ENCODE measurements at places on chromosomes 1 and 21.
A peak's percentile ranks its signal among the peaks of the same experiment; 100 is the strongest.

DNA sequence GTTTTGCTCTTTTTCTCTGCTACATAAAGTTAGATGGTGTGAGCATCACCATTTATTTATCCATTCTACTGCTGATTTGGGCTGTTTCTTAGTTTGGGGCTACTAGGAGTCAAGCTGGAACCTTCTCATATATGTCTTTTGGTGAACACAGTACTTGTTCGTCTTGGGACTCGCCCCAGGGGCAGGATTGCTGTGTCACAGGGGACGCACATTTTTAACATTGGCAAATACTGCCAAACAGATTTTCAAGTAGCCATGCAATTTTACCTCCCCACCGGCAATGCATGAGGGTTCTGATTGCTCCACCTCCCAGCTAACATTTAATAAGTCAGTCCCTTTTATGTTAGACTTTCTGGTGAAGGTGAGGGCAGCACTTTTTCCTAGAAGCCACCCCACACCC, 7.5 kb upstream of the IFFO2 start:
- DNase-seq, result no peak

DNA sequence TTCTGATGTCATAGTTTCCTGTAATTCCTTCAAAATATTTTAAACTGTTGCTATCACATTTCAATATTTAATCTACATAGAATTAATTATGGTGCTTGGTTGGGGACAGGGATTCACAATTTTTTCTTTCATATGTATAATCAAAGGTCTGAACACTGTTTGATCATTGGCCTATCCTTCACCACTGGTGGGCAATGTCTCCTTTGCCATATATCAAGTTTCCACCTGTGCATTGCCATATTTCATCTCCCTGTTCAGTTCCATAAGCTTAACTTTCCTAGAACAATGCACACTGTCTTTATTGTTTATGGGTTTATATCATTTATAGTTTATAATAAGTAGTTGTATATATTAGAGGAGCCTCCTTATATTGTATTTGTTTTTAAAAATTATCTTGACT, 374.9 kb upstream of the PTBP2 start:
- no peak for DNase-seq

- no peak for DNase-seq
These were observed 2.0 kb downstream of the AGRN start for GRCh38 chr1:1021920-1022259.

DNA sequence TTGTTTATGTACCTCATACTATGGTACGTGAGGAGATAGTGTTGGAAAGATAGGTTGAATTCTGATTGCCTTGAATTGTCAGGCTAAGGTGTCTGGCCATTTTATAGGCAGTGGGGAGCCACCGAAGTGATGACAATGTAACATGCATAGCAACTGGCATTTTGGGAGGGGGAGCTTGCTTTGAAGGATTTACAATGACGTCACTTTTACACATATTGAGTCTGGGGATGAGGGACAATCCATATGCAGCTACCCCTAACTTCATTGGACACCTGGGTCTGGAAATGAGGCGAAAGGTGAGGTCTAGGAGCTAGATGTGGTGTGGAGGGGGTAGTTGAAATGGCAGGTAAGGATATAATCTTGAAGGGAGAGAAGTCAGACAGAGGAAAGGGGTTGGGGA, 7.7 kb upstream of the CACNA1E start:
- DNase-seq, result no peak

DNA sequence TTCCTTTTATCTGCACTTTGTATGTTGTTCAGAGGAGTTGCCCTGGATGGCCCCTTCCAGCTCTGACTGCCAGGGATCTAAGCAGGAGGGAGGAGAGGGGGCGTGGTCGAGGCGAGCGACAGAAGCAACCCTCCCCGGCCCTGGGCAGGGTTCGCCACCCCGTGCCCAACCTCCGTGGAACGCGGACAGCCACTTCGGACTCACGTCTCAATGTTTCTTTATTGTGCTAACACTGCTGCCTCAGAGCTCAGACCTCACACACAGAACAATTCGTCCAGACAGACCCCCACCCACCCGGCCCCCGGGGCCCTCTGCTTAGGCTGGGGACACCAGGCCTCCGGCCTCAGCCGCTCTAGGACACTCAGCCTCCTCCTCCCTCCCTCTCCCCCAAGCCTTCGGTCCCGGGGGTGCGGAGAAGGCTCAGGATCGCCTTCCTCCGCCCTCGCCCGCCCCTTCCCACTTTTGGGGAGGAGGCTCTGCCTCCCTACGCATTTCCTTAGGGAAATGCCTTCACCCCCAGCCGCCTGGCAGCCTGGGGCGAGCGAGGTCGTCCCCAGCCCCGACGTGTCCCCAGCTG, 8.3 kb downstream of the VSIG8 start:
- DNase-seq, result no peak

DNA sequence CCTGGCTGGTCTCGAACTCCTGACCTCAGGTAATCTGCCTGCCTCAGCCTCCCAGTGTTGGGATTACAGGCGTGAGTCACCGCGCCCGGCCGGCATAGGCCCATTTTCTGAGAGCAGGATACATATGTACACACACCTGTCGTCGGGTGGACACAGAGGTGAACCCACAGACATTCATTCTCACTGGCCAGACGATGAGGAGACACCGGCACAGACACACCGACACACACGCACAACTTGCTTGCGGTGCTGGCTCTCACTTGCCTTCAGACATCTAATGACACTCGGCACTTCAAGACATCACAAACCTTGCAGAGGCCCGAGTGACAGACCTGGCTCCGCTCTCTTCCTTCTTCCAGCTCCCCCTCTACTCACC, 579 bp downstream of the PTCH2 start:
- no peak for DNase-seq

DNA sequence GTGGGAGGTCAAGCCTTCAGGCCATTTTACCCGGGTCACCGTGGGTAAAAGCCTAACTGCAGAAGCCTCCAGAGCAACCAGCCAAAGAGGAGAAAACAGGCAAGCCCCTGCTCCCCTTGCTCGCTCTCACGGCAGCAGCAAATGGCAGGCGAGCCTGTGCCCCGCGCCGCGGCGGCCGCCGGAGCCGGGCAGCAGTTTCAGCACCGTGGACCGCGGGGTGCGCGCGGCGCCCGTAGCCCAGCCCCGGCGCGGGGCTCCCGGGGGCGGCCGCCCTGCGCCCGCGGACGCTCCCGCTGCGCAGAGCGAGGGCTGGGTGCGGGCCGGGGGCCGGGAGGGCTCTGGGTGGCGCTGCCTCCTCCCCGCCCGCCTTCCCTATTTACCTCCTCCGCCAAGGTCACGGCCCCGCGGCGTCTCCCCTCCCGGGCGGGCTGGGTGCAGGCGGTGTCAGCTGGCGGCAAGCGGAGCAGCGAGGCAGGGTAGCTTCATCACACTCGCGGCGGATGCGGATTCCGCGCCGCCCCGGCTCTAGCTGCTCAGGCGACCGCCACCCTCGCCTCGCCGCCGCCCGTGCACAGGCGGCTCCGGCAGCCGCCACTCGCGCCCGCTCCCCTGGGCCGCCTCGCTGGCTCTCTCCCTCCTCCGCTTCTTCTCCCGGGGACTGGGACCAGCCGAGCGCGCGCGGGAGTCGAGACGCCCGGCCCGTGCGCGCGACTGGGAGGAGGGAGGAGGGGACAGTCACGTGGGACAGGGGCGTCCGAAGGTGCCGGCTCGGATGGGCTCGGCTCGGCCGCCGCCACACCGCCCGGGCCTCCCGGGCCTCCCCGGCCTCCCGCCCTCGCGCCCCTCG, at the start of gene RGS7:
TSS of gene RGS7 (minus strand) at position 687 of the 847 bp plus-strand sequence.
- peak; percentile 59 for DNase-seq

DNA sequence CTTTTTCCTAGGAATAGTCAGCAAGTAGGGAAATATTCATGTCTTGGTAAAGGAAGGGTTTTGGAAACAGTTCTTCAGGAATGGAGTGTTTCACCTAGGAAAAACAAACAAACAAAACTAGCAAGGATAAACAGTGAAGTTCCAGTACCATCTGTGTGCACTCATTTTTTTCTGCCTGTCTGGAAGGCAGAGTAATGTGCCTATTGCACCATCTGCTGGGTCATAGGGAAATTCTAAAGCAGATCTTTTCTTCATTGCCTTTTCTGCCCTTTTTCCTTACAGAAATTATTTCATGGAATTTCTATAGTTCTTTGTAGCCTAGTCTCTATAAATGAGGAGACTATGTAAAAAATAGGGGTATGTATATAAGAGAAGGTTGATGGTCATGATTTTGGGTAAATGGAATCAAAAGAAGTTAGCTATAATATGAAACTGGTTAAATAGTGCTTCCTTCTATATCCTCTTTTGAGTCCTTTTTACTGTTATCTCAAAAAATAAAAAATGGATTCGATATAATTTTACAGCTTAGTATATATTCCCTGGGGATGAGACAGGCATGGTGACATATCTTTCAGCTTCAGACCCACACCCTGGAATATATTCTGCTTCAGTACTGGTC, 3.4 kb upstream of the HRNR start:
- DNase-seq, result no peak

GRCh38 chr1:95309031-95309471, 75.0 kb downstream of the RWDD3 start:
- DNase-seq, result no peak

GRCh38 chr1:29901624-29902325, 665.5 kb downstream of the PTPRU start:
- peak; percentile 19 for DNase-seq

DNA sequence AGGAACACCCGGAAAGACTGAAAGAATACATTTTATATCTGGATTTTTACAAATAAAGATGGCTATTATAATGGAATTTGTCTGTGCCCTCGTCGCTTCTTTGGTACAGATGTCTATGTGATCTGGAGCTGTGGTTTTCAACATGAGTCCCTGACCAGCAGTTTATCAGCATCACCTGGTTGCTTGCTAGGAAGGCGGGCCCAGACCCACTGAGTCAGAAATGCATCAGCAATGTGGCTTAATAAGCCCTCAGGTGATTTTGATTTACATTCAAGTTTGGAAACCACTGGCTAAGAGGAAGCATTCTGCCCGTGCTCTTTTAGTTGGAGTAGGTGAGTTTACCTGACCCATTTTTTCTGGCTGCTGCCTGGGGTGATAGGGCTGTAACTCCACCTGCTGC, 31.7 kb downstream of the ATP1A1 start:
- DNase-seq, result no peak

- no peak for DNase-seq
These were observed 3.5 kb downstream of the C1orf159 start for GRCh38 chr1:1112237-1112985.

DNA sequence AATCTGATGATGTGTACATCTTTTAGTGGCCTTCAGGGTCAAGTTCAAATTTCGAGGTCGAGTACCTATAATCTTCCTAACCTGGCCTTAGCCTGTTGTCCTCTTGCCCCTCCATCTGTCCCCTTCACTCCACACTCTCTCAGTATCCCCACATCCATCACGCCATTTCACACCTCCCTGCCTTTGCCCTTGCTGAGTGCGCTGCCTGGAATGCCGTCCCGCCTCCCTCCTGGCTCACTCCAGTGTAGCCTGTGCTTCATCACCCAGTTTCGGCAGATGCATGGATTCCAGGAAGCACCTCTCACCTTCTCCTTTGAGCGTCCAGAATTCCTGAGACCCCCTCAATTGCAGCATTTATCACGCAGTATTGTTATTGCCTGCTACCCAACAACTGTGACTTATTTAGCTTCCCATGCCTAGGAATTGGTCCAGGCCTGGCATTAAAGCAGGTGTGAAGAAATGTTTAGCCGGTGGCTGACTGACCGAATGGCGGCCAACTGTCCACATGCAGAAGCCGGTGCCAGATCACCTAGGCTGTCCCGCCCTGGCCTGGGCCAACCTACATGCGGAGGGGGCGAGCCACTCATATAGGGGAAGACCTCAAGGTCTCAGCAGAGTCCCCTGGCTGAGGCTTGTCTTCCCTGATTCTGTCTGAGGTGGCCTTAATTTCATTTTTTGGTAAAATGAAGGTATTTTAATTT, 34.5 kb downstream of the MYOM3 start:
- DNase-seq, result no peak

GRCh38 chr1:53619367-53620060, 119.5 kb downstream of the GLIS1 start:
- DNase-seq, result no peak

GRCh38 chr1:212167098-212167497, 118.1 kb upstream of the PPP2R5A start:
- DNase-seq, result no peak

DNA sequence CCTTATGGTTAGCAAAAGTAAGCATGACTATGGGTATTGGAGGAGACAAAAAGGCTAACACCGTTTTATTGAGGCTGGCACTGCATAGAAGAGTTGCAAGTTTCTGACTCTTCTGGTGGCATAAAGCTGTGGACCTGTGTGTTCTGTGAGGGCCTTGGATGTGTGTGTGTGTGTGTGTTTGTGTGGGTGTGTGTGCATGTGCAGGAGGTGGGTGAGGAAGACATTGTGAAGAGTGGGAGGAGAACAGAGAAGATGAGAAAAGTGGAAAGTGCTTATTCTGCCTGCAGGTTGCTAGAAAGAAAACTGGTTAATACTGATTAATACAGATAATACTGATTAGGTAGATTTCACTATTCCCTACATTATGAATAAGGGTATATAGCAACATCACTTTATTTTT, 12.6 kb downstream of the SLC22A15 start:
- DNase-seq, result no peak
